ENCODE measurements at places on chromosomes 3 and 15.

- peak; percentile 56 for DNase-seq
Measured at GRCh38 chr3:23807424-23808015, 1.8 kb downstream of the UBE2E1 start.

DNA sequence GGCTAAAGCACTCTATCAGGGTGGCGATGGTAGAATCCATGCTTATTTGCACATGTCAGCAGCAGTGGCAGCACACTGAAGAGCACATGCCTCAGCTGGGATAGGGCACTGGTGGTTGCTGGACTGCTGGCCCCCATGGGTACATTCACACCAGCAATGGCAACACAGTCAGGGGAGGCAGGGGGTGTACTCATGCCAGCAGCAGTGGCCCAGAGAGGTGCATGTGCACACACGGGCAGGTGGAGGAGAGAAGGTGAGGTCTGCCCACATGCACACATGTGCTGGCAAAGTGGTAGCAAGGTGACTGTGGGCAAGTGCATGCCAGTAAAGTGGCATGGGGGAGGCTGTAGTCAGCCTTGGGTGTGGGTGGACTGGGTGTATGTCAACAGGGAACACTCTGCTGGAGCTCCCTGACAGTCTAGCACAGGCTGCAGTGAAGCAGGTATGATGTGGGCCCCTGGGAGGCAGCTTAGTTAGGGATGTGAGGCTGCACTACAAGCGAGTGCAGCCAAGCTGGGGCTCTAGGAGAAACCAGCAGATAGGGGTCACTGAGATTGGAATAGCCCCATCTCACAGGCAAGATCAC lies 53.9 kb upstream of the NPAP1 start:
- DNase-seq, result no peak

DNA sequence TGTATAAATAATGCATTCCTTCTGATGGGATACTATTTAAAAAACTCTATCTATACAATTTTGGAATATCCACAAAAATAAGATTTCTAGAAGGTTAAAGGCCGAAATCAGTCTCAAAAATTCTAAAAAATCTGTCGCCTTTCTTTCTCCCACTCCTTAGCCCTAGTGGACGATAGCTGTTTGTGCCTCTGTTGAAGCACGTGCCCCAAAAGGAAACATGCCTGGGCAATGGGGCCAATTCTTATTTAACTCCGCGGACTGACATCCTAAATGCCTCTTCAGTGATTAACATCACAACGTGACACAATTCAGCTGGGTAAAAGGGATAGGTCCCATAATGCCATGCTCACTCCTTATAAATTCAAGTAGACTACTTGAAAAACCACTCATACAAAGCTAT lies 65.1 kb downstream of the GAP43 start:
- no peak for DNase-seq

- DNase-seq, result no peak
Measured at GRCh38 chr15:26667222-26667988, 105.5 kb downstream of the GABRB3 start.

DNA sequence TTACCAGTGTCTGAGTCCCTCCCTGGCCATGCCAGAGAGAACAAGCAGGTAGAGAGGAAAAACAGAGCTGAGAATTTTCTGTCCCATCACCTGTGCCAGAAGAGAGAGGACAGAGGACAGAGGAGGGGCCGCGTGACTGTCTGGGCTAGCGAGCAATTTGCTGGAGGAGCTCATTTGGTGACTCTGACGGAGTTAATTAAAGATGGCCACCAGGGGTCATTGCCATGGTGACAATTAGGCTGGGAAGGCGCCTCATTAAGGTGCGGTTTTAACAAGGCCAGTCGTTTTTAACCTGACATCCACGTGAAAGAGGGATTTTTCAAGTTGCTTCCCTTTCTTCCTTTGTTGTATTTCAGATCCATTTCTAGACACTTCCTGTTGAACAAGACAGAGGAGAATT lies 72.4 kb downstream of the RHCG start:
- no peak for DNase-seq

GRCh38 chr3:179018808-179019207 lies 52.8 kb downstream of the ZMAT3 start:
- no peak for DNase-seq

DNA sequence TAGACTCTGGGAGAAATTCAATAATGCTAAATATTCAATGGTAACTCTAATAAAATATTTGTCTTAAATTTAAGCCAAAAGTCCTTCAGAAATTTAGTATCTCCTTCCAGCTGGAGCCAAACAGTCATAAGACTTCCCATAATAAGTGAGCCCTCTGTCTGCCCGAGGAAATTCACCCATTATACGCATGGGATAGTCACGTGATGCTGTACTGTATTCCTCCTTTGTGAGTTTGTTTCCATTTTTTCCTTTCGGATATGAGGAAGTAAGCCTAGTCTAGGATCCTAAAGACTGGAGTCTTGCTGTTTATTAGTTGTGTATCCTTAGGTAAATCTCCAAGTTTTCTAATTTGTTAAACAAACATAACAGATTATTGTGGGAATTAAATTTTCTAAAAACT lies 110.4 kb upstream of the PLAAT1 start:
- DNase-seq, result no peak

- DNase-seq, result no peak
Measured at GRCh38 chr15:82548700-82549099, 8.4 kb upstream of the RPS17 start.

DNA sequence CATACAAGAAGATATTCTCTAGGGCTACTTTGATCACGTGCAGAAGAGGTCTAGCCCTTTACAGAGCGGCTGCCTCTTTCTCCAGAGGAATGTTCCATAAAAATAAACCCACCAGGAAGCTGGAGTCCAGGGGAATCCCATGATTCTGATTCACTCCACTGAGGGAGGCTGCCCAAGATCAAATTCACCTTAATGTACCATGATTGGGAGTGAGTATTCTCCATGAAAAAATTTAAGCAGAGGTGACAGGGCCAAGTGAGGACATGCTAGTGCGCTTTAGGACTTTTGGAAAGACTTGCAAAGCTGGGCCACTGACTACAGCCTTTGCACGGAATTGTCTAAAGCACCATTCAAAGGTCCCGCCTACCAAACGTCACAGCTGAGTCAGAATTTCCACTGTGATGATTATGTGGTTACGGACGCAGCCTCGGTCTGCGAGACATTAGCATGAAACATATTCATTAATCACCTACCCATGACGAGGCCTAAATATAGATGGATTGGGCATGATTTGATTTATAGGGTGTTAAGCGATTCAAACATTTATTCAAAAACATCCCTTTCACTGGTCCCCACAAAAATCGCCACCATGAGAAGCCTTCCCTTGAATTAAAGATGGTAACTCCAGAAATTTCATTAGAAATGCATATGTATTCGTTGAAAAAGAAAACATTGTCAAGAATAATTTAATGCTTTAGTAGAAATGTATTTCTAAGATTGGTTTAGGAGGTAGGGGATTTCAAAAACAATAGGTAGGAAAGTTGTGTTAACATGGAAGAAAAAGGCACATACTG lies 152.6 kb downstream of the GREM1 start:
- peak; percentile 99 for DNase-seq

DNA sequence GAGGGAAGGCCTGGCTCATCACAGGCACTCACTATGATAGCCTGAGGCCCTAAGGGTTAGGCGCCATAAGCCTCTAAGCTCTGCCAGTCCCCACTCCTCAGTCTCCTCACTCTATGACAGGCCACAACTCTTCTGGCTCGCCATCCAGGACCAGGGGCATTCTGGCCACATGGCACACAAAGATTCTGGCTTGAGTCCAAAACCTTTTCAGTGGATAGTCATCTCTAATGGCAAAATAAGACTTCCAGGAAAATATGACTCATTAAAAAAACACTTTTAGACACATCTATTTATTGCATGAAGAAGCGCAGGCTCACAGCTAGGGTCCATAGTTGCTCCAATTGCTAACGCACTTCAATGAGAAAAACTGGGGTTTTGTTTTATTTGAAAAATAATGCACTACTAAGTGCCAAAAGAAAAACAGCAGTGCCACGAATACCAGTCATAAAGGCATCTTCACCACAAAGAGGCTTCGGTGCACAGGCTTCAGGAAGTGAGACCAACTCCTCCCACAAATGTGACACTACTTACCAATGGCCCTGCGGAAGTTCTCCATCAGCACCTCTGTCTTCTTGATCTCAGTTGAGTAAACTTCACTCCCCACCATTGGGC lies 11.1 kb downstream of the RUVBL1 start:
- DNase-seq, result peak; percentile 88

- DNase-seq, result no peak
Measured at GRCh38 chr3:120435621-120436020, 15.2 kb downstream of the FSTL1 start.

- DNase-seq, result no peak
Measured at GRCh38 chr3:4849136-4849535, 130.1 kb upstream of the BHLHE40 start.

DNA sequence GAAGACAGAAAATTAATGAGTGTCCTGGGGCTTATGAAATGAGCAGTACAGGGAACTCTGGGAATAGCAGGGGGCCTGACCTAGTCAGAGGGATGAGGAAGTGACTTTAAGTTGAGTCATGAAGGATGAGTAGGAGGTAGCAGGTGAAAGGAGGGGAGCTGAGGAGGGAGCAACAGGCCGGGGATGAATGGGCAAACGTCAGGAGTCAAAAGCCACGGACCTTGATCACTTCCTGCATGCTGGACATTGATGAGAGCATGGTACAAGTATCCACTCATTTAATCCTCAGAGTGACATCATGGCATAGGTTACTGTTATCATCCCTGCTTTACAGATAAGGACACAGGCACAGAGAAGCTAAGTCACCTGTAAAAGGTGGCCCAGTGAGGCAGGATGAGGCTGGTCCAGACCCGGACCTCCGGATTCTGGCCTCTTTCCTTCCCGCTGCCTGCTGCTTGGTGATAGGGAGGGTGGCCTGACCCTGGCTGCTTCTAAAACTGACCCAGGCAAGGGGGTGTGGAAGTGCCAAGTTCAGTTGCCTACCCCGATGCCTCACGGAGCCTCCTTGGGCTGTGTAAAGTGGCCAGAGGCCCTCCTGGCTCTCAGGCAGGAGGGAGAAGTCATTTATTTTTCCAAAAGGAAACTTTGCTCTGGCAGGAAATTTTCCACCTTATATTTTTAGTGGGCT lies 7.6 kb downstream of the CORO2B start:
- no peak for DNase-seq

DNA sequence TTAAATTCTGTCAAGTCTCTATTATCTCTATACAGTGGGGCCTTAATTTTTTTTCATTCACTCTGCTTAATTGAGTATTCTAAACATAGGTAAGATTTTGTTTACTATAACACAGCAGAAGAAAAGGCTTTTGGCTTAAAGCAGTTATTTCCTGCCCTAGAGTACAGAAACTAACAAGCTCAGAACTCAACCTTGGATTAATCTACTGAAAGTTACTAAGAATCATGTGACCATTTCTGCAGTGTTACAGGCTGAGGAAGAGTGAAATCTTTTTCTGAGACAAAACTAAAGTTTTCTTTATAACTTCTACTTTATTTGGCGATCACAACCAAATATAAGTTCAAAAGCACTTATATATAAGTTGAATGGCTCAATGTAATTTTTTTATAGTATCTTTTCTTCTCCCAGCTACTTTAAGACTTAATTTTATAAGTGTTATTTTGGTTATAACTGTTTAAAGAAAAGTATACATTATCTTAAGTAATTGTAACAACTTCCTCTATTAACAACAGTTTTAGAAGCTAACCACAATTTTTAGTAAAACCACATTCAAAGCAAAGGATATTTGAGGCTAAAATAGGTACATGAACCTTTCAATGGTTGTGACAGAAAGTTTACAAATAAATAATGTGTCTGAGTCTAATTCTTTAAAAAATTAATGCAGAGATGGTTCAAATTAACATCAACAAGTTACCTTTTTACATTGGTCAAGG lies 240.6 kb upstream of the NAALADL2 start:
- no peak for DNase-seq

DNA sequence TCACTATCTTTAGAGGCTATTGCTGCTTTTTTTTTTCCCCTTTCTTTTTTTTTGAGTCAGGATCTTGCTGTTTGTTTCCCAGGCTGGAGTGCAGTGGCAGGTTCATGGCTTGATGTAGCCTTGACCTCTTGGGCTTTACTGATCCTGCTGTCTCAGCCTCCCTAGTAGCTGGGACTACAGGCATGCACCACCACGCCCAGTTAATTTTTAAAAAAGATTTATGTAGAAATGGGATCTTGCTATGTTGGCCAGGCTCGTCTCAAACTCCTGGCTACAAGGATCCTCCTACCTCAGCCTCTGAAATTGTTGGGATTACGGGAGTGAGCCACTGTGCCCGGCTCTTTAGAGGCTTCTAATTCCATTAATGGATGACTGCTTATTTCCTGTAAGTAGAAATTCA lies 15.1 kb downstream of the MGA start:
- DNase-seq, result no peak

GRCh38 chr3:126013751-126014156 lies 44.8 kb downstream of the ROPN1B start:
- DNase-seq, result no peak

DNA sequence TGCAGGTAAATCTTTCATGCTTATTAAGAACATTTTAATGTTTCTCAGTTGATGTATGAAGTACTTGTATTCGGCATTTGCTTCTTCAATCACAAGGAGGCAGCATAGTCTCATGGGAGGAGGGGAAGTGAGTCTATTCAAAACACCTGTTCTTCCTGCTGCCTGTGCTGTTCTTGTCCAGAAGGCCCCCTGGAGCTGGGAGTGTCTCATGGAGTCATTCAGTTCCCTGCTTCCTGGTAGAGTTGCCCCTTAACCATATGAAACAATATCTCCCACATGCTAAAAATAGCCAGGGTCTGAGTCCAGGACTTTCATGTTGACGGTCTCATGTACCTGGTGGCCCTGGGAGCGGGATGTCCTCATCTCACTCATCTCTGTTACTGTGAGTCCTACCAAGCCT lies 15.5 kb upstream of the PPP1R2 start:
- DNase-seq, result peak; percentile 58

DNA sequence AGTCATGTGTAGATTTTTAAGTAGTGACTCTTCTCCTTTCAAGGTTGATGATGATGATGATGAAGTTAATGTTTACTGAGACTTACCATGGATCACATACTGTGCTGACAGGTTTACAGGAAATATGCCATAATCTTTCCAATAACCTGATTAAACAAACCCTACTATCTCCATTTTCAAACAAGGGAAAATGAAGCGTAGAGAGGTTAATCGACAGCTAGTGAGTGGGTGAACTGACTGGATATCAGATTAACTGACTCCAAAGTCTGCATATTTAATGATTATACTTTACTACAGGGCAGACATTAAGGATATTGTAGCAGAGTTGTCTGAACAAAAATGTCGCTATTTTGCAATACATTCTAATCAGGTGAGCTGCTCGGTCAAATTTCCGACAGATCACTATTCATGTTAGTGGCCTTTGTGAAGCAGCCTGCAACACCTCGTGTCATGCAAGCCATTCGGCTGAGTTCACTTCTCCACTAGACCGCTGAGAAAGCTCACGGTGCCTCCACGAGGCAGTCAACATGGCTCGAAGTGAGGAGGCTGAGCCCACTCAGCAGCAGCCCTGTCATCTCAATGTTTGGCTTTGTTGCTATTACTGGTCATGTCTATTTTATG lies 264.2 kb downstream of the NFKBIZ start:
- no peak for DNase-seq

GRCh38 chr3:73175698-73176097 lies 114.2 kb downstream of the EBLN2 start:
- no peak for DNase-seq
